Activated T-helper 1 cell treated with anti-CD3 and anti-CD28 coated beads, Interleukin-12 subunit alpha, Interleukin-12 subunit beta, Interleukin-2, Interleukin-4 antibody, amounts not matched to agents 30 ng/mL and 10 ng/mL and 1 ng/mL, durations not matched to agents 14 hours and 24 hours and 36 hours (primary cell): ENCODE measurements at places on chromosomes 7 and 10. TPM values are rescaled to one million over a fixed set of nuclear protein-coding genes. Genes with fewer than 3 reads are reported as not detected.

- no peak for DNase-seq
These were observed 1346.3 kb downstream of the REEP3 start for GRCh38 chr10:64867501-64867962.

Gene PON1
- total RNA-seq, result not detected in 2 replicates

Gene GRK5
- total RNA-seq, result 25.3 and 25.8 TPM in 2 replicates

DNA sequence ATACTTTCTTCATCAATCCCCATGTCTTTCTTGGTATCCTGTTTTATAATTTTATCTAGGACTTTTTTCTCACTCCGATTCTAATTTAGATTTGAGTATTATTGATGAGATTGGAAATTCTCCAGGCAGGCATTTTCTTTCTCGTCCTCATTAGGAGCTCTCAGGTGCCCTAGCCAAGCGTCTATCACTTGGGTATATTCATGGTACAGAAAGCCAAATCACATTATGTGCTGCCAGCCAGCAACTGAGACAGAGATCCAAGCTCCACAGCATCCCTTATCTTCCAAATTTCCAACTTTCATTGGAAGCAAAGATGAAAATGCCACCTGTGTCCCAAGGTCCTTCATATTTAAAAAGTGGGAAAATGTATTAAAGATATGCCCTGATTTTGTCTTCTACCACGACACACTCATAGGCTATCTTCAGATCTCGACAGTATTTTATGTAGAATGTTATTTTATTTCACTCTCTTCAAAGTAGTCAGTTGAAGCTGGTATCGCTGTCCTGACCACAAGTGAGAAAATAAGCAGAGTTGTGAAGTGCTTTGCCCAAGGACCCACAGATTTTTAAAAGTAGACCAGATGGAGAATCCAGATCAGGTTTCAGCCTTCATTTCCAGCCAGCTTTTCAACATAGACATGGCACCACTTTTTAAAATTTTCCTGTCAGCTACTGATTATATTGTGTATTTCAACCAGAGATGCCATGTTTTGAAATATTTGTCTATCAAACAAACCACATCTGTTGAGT, 773.4 kb downstream of the CNTNAP2 start:
- DNase-seq, result no peak

GRCh38 chr7:156832195-156832877, 60.6 kb downstream of the LMBR1 start:
- no peak for DNase-seq

DNA sequence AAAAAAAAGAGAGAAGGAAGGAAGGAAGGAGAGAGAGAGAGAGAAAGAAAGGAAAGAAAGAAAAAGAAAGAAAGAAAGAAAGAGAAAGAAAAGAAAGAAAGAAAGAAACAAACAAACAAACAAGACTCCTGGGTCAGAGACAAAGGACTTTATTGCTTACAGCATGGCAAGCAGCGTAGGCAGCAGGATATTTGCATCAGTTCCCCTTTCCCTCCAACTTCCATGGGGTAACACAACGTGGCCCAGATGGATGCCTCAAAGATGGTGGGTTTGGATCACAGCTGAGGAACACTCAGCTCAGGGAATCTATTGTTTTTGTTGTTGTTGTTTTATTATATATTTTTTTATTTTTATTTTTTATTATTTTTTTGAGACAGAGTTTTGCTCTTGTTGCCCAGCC, 128.5 kb upstream of the VKORC1L1 start:
- DNase-seq, result no peak

DNA sequence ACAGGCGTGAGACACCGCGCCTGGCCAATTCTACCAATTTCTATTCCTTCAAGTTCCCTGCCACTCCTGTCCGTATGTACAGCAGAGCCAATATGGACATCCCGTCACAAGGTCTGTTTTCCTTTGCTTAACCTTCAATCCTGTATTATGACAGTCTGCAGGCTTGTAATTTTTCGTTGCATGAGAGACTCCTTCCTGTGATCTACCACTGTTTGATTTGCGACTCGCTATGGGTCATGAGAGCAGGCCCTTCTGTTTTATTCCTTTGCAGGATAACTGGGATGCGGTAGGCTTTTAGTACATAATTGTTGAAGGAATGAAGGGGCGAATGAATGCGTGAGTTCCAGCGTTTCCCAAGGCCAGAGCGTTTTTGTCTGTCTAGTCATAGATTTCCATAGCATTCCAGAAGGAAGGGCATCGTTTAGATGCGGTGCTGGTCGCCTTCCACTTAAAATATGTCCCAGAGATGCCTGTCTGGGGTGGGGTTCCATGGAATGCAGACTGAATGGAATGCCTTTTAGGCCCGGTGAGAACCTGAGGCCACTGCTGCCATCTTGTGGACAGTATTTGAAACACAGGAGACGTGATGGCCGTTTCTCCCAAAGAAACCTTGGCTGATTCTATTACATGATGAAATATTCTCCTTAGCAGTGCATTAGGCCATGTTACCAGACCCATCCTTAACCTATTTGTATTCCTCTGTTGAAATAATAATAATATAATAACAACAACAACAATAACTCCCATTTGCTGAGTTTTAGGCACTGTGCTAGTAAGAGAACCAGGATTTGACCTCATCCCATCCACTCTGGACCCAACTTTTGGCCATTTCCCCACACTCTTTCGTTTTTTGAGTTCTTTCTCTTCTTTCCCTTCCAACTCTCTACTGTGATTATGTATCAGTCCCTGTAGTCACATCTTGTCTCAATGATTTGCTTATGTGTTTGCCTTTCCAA, 193.2 kb downstream of the MYOF start:
- DNase-seq, result peak; percentile 17

GRCh38 chr7:46511442-46512215, 590.6 kb upstream of the IGFBP3 start:
- DNase-seq, result no peak

Gene NOC3L
- total RNA-seq, result 47.7 and 47.8 TPM in 2 replicates

- DNase-seq, result peak; percentile 34
These were observed 64.2 kb downstream of the ARMC3 start for GRCh38 chr10:22992075-22992474.

DNA sequence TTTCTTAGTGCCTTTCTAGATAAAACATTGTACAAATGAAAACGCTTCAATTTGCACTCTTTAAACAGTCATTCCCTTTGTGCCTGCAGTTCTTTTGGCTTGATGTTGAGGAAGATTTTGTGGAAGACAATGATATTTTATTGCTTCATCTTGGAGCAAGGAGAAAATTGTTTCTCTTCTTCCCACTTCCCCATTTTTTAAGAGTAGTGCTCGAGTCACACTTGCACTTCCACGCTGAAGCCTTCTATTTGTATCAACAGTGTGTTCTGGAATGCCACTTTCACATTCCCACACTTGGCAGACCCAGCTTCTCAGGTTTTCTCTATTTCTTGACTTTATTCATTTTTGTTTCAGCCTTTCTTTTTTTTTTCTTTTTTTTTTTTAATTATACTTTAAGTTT, 369.3 kb downstream of the PAXIP1 start:
- DNase-seq, result no peak

Gene CCL24
- total RNA-seq, result not detected in 2 replicates

Gene RPEL1
- total RNA-seq, result not detected in 2 replicates

GRCh38 chr7:8136051-8136730, 125.8 kb downstream of the ICA1 start:
- no peak for DNase-seq

DNA sequence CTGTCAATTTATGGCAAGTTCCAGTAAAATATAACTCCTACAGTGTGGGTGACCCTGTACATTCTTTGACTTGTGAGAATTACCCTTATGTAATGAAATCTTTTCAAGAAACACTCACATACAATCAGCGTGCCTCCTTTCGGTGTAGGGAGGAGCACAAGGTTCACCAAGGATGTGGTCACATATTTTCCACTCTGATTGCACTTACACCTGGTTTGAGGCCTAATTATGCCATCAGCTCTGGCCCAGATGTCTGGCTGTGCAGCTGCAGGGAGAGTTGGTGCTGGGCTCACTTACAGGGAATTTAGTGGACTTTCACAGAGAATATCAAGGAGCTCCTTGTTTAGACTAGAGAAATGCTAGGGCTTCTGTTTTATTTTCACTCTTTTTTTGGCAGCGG, 146.0 kb upstream of the STEAP4 start:
- DNase-seq, result no peak

DNA sequence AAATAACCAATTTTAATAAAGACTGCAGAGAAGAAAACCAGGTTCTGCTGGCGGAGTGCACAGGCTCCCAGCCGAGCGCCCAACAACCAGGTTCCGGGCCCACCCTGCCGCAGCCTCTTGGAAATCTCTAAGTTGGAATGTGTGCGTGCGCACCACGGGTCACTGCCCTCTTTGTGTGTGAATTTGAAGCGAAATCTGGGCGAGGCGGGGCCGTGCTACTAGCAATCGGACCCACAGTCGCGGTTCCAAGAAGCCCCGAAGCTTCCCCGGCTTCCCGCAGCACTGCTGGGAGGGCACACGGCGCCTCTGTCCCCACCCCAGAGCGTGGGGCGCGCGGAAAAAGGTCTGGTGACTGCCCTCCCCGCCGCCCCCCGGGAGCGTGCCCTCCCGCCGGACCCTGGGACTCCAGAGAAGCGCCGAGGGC, 666 bp upstream of the MAP3K8 start:
- DNase-seq, result peak; percentile 45

Gene CLRN3
- not detected in 2 replicates for total RNA-seq

- DNase-seq, result no peak
These were observed 228.5 kb downstream of the CACNB2 start for GRCh38 chr10:18368682-18369081.

DNA sequence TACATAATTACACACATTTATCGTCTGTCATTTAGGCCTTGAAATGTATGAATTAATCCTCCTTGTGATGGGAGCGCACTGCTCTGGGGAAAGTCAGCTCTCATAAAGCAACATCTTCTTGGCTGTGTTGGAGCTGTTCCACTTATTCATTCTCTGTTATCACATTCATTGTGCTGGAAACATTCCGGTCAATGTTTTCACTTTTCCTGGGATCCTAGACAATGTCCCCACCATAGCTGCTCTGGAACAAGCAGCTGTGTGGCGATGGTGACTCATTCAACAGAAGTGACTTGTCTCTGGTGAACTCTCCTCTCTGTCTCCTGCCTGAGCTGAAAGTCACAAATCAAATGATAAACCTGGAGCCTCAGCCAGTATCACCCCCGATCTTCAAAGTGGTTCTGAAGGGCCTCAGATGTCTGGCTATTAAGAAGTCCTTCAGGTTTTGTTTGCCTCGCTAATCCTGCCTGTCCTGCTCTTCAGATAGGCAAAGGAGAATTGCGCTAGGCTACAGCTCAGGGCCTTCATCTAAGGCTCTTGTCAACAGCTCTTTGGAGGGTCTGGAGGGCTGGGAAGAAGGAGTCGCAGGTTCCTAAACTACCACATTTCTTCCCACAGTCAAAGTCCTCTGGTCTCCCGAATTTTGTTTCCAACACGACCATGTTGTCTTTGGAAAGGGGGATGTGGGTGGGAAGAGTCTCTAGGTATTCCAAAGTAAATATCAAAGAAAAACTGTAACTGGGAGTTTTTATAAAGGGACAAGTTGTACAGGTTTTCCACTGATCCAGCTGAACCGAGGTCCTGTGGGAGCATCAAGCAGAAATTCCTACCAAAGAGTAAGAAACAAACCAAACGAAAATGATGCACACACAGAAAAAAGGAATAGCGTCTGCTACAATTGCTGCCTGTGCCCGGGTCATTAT, 29.3 kb downstream of the KLF6 start:
- DNase-seq, result no peak

DNA sequence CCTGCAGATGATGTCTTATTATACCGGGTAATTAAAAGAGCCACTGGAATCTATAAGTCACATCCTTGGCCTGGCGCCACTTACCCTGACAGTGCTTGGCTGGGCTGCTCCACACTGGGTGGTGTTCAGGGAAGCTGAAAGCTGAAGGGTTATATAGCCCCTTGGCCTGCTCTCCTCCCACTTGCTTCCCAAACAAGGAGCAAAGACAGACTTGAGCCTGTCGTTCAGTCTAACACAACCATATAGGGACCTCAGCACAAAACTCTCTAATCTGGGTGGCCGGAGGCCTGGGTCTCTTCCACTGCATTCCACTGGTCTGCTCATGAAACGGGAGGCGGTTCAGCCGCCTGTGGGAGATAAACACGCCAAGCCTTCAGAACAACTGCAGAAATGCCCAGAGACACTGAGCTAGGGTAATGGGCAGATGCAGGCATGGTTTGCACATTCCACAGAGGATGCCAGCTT, at the start of gene ACTA2:
Gene ACTA2 (minus strand): TSS at position 127 of the 465 bp plus-strand sequence. CDS start 3,843 bp downstream, outside the sequence.
- DNase-seq, result no peak

GRCh38 chr10:119393019-119393418, 149.5 kb downstream of the RGS10 start:
- no peak for DNase-seq

GRCh38 chr7:117530390-117530789, 50.6 kb downstream of the CFTR start:
- DNase-seq, result no peak

DNA sequence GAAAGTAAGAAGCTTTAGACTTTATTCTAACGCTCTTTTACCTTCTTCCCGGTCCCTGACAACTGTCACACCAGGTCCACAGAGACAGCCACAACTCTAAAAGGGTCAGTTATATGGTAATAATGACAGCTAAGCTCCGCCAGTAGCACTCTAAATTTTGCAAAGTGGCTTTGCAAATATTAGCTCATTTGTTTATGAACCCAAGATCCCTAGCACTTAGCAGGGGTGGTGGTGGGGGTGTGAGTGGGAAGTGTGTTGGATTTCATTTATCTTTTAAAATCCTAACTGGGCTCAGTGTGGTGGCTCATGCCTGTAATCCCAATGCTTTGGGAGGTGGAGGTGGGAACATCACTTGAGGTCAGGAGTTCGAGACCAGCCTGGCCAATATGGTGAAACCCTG, 34.8 kb upstream of the SDK1 start:
- no peak for DNase-seq

Gene HTR5A
- not detected in 2 replicates for total RNA-seq

GRCh38 chr10:92177546-92177945, 113.3 kb downstream of the CPEB3 start:
- no peak for DNase-seq

DNA sequence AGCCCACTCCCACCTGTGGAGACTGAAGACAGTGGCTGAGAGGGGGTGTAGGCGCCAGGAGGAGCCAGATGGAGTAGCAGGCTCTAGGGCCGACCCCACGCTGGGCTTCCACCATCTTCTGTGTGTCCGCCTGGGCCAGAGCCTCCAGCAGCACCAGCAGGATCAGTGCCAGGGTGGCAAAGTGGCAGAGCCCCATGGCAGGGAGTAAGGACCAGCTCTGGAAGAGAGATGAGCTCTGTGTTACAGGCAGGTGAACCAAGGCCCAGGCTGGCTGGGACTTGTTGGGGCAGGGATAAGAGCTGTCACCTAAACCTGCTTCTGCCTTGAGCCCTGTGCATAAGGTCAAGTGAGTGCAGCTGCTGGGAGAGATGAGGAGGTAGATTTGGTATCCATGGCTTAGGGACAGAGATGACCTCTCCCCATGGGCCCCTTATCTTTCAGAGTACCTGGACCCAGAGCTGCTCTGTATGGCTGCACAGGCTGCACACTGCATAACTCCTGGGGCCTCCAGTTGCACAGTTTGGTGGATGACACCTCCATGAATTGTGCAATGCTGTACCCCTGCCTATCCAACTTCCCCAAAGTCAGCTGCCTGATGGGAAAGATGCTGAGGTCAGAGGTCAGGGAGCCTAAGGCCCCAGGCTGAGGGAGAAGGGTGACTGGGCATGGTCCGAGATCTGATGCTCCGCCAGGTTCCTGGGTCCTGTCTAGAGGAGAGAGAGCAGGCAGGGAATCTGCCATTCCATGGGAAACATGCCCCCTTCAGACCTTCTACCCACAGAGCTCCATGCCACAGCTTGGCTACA, 7.4 kb upstream of the SAMD8 start:
- no peak for DNase-seq

- no peak for DNase-seq
These were observed 190.9 kb downstream of the REEP3 start for GRCh38 chr10:63711867-63712716.

Gene ZMYND11
- 31.1 and 31.4 TPM in 2 replicates for total RNA-seq

Gene ODAD2
- not detected in 2 replicates for total RNA-seq

- no peak for DNase-seq
These were observed 28.9 kb upstream of the AHR start for GRCh38 chr7:17269341-17270221.
